Activated CD4-positive, alpha-beta memory T cell treated with anti-CD3 and anti-CD28 coated beads, Interleukin-2, amount 10 ng/mL, durations not matched to agents 7 days and 5 days (primary cell): ENCODE measurements at places on chromosomes 7 and 10. TPM values are rescaled to one million over a fixed set of nuclear protein-coding genes. Genes with fewer than 3 reads are reported as not detected.

CYP51A1 gene
- total RNA-seq: 97.9 TPM

CYP3A4 gene
- not detected for total RNA-seq

AMPH gene
- total RNA-seq: not detected

PNLIPRP3 gene
- not detected for total RNA-seq

MYL10 gene
- total RNA-seq: not detected

KIAA1217 gene
- 2.0 TPM for total RNA-seq

VWA2 gene
- total RNA-seq: not detected

CDHR1 gene
- total RNA-seq: 0.45 TPM

LRGUK gene
- total RNA-seq: not detected

RAMP3 gene
- not detected for total RNA-seq

SHTN1 gene
- total RNA-seq: 0.28 TPM

ZNF248 gene
- 9.1 TPM for total RNA-seq

STOX1 gene
- total RNA-seq: 0.50 TPM

SMKR1 gene
- total RNA-seq: 2.2 TPM

ZNF853 gene
- total RNA-seq: 0.18 TPM

MXI1 gene
- 74.2 TPM for total RNA-seq

ZNF503 gene
- 0.23 TPM for total RNA-seq

LUC7L2 gene
- 106 TPM for total RNA-seq

OR2F2 gene
- total RNA-seq: not detected

KEL gene
- 0.30 TPM for total RNA-seq

TBXAS1 gene
- total RNA-seq: 28.7 TPM

ASAH2B gene
- 1.5 TPM for total RNA-seq

ANKRD61 gene
- total RNA-seq: 0.20 TPM

POU6F2 gene
- total RNA-seq: not detected

PTF1A gene
- not detected for total RNA-seq

NPTX2 gene
- not detected for total RNA-seq

TMEM273 gene
- 98.2 TPM for total RNA-seq

SEMA3A gene
- 0.30 TPM for total RNA-seq

SEC31B gene
- 139 TPM for total RNA-seq

SLC13A1 gene
- not detected for total RNA-seq

LRMDA gene
- not detected for total RNA-seq

EGFR gene
- total RNA-seq: not detected

MBL2 gene
- total RNA-seq: not detected
